ENCODE measurements at places on chromosomes 4 and X.

GRCh38 chr4:184030036-184030435 is 124.9 kb downstream of the STOX2 start:
- no peak for DNase-seq

DNA sequence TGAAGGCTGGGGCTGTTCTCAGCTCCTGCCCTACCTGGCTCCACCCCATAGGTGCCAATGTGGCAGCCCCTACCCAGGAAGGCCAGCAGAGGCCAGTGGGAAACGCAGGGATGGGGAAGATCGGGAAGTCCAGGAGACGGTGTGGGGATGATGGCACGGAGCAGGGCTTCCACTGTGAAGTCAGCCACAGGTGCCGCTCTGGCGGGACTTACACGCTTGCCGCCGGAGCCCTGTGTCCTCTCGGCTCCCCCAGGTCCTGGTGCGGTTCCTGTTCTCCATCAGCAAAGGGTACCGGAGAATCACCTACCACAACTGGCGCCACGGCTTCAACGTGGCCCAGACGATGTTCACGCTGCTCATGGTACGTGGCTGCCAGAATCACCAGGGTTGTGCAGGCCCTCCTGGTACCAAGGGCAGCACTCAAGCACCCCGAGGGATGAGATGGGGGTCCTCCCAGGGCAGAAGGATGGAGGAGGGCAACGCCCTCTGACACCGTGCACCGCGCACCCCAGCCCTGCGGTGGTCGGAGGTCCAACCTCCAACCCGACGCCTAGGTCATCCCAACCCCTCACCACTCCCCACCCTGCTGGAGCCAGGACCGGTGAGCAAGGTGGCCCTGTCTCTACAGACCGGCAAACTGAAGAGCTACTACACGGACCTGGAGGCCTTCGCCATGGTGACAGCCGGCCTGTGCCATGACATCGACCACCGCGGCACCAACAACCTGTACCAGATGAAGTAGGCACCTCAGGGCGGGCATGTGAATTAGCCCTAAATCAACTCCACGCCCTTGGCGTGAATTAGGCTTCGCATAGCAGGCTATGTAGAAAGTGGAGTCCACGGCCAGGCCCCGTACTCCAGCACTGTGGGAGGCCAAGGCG is 12.0 kb downstream of the ATP5ME start:
- DNase-seq = no peak

DNA sequence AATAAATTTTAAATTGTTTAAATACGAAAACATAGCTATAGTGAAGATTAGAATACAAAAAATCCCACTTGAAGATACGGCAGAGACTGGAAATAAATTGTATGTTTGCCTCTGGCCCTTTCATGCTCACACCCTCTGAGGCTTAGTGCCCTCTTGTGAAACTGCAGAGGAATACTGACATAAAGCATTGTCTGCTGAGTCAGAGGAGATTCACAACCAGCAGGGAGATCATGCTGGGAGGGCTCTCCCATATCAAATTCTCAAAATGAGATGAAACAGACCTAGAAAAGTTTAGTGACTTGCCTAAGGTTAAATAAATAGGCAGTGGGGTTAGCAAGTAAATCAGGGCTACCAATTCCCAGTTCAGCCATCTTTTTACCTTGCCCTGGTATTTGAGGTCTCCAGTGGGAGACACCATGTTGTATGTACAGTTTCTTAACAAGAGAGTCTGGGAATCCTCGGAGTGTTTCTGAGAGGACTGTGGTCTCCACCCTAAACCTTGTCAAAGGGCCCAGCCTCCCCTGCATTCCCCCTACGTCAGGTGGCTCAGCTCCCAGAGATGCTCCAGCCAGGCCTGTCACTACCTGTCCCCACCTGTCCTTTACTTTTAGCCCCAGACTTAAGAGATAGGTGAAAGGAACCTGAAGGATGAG is 581.4 kb upstream of the DIPK2B start:
- DNase-seq = no peak

DNA sequence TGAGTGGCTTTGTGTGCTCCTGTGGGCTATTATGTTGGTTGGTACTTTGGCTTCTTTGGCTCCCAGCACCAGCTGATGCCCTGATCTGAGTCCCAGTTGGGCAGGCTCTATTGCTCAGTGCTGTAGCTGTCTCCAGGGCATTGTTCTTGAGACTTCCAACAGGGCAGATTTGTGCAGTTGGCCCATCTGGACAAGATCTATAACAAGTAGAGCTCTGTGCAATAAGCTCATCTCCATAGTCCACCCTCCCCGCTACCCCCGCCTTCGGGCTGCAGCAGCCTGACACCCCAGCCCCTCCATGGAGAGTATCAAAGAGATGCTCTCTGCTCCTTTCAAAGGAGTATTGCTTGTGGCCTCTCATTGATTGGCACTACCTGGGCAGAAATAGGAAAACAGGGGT is 5.8 kb upstream of the TMEM31 start:
- no peak for DNase-seq

DNA sequence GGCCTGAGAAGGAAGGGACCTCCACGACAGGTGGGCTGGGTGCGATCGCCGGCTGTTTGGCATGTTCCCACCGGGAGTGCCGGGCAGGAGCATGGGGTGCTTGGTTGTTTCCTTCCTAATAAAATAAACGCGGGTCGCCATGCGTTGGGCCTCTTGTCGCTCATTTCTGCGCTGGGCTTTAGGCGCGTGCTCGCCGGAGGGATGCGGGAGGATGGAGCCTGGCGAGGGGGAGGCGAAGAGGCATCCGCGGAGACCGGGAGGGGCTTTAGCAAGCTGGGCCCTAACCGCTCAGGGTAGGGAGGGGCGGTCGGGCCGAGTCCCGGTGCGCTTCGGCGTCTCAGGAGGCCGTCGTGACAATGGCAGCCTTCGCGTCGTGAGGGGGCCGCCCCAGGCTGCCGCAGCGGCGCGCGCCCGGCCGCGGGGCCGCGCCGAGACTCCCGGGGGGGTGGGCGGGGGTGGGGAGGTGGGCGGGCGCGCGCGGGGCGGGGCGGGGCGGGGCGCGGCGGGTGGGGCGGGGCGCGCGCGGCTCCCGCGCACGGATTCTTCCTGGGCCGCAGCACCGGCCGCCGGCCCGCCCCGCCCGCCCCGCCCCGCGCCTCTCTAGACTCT is 476 bp upstream of the GDI1 start:
- DNase-seq = no peak

DNA sequence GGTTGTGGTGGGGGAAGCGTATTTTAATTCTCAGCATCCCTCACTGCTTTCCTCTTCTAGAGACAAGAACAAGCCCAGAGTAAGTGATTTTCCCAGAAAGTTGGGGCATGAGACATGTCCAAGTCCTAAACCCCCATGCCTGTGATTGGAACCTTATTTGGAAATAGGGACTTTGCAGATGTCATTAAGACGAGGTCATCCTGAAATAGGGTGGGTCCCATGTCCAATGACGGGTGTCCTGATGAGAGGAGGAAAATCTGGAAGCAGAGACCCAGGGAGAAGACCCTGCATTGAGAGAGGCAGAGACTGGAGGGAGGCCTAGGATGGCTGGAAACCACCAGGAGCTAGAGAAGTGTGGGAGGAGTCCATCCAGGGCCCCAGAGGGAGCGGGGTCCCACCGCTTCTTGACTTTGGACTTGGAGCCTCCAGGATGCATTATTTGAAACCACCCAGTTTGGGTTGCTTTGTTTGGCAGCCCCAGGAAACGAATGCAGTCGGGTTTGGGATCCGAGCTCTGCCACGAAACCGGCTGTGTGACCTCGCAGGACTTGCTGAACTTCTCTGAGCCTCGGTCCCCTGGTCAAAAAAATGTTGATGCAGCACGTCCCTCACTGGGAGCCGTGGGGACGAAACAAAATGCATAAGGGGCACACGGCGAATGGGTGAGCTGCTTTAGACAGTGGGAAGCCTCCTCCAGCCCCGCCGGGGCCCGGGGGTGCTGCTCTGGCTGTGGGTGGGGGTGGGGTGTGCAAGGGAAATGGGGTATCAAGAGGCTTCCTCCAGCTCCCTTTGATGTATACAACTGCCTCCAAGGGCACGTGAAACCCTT is 113.9 kb downstream of the CPZ start:
- DNase-seq = no peak

GRCh38 chr4:69147334-69147733 is 51.1 kb downstream of the UGT2B7 start:
- no peak for DNase-seq

DNA sequence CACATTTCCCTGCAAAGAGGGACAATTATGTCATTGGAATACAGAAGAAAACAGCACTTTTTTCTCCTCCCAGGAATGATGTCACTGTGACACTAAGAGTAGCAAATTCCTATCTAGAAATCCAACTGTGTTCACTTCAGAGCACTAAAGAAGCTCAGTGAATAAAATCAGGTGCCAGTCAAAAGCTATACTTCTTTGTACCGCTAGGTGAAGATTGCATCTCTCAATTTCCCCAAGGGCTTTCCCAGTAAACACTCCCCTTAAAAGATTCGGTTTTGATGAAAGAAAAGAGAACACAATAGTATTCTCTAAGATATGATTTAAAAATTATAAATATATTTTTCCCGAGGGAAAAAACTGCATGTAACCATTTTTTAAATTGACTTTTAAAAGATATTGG is 104.7 kb upstream of the MID1 start:
- DNase-seq = no peak

DNA sequence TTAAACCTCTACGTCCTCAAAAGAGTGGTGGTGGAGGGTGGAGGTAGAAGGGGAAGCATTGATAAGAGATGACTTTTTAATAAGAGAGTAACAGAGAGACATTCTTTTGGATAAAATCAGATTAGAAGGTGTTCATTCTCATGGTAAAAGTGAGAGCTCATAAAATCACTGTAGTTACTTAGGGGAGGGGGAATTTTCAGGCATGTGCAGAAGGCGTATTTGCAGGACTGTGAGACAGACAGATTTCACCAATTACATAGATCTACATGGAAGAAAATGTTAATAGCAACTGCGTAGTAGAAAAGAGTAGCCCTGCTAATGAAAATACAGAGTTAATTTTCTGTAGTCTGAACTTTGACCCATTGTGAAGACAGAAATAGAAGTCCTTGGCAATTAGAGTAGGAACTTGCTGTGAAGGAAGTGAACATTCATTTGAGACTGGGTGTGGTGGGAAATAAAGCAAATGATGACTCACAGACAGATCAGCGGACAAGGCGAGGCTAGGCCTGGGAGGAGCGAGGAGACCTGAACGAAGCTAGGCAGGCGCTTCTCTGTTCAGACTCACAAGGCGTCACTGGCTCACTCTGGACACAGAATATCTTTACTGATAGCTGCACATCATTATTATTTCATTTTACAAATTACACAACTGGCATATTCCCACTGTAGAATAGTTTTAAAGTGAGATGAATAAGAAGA is 57.2 kb upstream of the FAM9C start:
- no peak for DNase-seq

DNA sequence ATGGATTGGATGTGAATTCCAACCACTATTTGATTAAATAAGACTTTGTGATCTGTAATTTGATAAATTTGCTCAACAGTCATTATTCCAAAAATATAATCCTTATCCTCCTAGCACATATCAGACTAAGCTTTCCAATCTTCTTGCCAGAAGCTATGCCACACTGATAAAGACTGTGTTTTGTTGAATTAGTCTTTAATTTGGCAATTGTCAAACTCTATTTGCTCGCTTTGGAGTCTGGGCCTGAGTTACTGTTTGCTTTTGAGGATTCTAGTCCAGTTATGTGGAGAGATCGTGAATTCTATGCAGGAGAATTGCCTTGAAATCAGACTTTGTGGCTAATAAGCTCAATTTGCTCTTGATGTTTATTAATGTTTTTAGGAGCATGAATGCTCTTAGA is 10.9 kb upstream of the RNF150 start:
- no peak for DNase-seq

DNA sequence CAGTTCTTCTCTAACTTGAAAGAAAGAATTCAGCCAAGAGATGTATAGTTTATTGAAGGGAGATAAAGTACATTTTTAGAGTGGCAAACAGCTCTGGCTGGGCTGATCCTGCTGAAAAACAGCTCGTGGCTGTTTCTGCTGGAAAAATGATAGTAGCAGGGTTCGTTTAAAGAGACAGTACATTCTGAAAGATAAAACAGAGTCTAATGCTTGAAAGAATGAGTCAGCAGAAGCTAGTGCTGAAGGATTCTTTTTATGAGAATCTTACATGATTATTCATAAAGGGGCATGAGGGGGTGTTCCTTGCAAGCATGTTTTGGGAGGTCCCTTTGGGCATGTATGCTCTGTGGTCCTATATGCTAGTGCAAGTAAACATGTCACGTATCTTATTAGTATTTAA is 790.0 kb downstream of the PCDH18 start:
- DNase-seq = no peak

- DNase-seq = no peak
These were observed 58.5 kb downstream of the RTL9 start for GRCh38 chrX:110417128-110417527.

GRCh38 chr4:153421941-153422340 is 44.2 kb upstream of the TMEM131L start:
- DNase-seq = no peak

DNA sequence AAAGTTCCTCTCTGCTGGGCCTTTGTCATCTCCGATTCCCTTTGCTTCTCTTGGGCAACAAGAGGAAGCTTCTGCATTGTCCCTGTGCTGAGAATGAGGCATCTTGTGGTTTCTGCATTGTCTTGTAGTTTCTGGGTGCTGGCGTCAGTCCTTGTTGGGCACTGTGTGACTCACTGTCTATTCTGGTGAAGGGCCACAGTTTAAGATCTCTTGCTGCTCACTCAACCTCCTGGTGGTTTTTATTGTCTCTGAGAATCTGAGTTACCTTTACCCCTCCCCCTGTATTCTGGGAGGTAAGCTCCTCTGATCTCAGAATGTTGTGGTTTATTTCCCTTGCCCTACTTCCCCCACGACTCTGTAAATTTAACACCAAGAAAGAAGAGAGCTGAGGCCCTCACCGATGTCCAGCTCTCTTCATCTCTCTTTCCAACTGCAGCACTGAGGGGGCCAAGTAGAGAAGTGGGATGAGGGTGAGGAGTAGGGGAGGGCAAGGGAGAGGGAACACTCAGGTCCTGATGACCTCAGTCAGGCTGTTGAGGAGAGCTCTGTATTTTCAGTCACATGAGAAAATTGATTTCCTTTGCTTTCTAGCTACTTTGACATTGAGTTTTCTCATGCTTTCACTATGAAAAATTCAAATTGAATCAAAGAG is 441.6 kb upstream of the PITX2 start:
- no peak for DNase-seq

- no peak for DNase-seq
These were observed 23.7 kb downstream of the YTHDC1 start for GRCh38 chr4:68326141-68326540.

GRCh38 chr4:185865901-185866328 is 53.9 kb upstream of the SORBS2 start:
- no peak for DNase-seq

- DNase-seq = no peak
These were observed 20.9 kb downstream of the FGF13 start for GRCh38 chrX:138690591-138690990.

- DNase-seq = no peak
These were observed 63.2 kb downstream of the HHIP start for GRCh38 chr4:144709159-144709558.
